Daoy (cell line): ENCODE measurements at places on chromosomes 6 and 20. TPM values are rescaled to one million over a fixed set of nuclear protein-coding genes. Genes with fewer than 3 reads are reported as not detected.
A peak's percentile ranks its signal among the peaks of the same experiment; 100 is the strongest.

DNA sequence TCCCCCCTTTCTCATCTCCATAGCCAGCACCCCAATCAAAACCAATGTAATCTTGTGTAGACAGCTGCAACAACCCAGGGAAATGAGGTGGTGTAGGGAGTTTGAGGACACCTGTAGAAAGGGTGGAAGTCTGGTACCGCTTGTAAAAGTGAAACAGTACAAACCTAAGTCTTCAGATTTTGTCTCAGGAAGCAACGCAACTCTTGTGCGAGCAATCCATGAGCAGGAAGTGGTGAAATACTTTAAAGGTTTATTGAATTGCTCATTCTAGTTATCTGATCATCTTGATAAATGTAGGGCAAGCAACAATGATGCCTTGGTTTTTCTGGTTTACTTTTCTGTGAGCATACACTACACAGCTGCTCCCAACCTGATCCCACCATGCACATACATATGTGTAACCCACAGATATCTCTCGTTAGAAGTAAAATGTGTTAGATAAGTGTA, 71.1 kb upstream of the THEMIS start:
- peak; percentile 65 for DNase-seq

- no peak for DNase-seq
Observed at GRCh38 chr6:105982761-105983540, 103.2 kb upstream of the PRDM1 start.

DNA sequence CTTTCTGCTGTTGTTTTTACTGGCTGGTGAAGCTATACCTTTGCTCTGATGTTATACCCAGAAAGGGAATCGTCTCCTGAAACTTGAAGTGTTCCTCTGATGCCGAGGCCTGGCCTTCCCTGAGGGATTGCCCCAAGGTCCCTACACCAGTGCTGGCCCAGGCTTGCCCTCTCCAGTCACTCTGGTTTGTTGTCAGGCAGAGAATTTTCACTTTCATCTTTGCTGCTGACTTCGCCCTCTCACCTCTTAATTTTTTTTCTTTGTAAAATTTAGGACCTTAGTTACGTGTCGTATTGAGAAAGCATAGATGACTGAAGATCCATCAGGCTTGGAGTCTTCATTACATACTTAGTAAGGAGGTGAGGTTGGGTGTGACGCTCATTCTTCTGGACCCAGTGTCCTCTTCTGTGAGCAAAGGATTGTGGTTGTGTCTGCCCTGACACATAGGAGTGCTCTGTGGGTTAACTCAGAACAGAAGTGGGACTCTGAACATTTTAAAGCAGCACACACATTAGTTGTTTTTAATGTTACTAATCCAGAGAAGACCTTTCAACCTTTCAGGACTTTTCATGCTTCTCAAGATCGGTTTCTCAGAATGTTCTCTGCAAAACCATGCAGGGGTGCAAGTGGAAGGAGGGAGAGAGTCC, 45.4 kb downstream of the TULP4 start:
- no peak for DNase-seq

GRCh38 chr6:16837217-16837972, 76.1 kb upstream of the ATXN1 start:
- DNase-seq = no peak

DNA sequence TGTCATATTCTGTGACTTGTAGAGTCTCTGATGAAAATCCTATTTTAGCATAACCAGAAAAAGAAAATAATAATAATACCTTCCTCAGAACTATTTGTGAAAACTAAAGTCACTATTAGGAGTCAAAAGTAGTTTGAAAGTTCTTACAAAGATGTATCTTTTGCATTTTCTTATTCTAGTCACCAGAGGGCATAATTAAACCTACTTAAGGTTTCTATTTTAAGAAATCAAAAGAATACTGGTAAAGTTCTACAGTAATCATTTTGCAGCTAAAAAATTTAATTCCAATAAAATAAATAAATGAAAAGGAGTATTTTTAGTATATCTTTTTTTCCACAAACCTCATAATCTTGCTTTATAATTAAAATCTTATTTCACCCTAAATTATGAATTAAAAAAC, 28.0 kb upstream of the MCM9 start:
- DNase-seq = no peak

- DNase-seq = no peak
Observed at GRCh38 chr6:153056308-153056707, 53.8 kb upstream of the MTRF1L start.

GRCh38 chr6:94751641-94752329, 825.5 kb upstream of the MANEA start:
- no peak for DNase-seq

DNA sequence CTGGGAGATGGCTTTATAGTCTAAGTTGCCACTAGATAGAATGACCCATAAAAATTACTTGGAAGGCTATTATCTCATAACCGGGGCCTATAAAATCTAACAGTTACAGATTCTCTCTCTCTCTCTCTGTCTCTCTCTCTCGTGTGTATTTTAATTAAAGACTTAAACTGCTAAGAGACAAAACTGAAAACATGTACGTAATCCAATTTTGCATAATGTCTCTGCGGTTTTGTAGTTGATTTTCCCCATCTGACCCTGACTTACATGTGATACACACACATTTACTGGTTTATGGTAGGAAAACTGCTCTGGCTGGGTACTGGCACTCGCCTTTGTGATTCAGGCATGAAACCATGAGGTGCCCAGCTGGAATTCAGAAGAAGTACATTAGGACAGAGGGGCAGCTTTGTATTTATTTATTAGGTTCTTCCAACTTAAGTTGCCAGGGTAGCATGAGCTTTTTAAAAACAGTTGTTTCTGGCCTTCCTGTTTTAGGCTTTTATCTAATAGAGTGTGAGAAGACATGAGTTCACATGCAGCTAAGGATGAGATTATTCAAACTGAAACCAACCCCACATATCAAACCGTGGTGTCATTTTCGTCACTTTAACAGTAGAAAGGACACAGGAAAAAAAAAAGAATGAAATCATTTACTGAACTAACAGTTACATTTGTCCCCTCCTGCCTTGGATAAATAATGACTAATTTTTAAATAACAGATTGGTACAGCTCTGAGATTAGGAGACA, 182.5 kb downstream of the GMPR start:
- DNase-seq = no peak

GRCh38 chr20:54276577-54277169, 68.8 kb downstream of the PFDN4 start:
- DNase-seq = no peak

DNA sequence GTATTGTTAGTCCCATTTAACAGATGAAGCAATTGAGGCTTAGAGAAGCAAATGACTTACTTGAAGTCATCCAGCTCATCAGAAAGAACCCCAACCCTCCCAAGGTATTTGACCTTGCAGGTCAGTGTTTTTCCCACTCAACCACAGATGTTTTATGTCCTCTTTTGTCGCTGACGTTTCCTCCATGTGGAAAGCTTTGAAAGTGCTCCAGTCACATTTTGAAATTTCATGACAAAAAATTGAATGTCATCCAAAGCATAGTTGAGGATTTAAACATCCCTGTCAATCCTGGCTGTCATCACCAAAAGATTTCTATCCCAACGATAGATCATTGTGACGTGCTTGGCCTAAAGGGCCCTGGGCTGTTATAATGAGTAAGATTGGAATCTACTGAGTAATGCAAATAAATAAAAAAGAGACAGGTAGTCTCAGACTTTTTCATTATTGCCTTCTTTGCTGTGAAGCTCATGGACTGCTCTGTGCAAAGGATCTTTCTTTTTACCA, 102.7 kb downstream of the TSHZ2 start:
- peak; percentile 3 for DNase-seq

DNA sequence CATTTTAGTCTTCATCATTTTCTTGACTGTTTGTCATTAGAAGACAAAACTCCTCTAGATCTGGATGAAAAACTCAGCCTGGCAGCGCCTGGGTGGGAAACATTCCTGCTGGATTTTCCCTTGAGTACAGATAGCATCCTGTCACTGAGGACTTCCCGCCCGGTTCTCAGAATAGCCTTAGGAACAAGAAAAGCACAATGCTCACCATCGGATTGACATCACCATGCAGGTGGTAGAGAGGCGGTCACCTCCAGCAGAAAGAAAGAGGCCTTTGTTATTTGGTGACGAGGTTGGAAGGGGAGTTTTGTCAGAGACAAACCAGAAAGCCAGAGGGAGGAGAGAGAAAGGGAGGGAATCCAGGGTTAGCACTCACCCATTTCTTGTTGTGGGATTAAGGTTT, 39.8 kb downstream of the KIF25 start:
- no peak for DNase-seq

- DNase-seq = no peak
Observed at GRCh38 chr6:119848696-119849095, 499.1 kb upstream of the MAN1A1 start.

DNA sequence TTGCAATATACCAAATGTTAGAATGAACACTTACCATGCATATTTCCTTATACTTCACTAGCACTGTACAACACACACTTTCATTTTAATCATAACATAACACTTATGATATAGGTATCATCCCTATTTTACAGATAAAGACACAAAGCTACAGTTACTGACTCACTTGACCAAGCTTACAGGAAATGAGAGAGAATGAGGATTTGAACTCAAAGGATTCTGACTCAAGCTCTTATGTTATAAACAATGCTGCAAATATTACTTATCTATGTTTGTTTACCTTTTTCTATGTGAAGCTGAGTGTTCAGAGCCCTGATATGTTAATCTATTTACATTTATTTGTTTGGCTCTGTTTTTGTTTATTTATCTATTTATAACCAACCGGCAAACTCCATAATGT, 245.4 kb downstream of the PTPRK start:
- peak; percentile 19 for DNase-seq

- DNase-seq = no peak
Observed at GRCh38 chr6:25697537-25698340, 45.7 kb downstream of the SCGN start.

DNA sequence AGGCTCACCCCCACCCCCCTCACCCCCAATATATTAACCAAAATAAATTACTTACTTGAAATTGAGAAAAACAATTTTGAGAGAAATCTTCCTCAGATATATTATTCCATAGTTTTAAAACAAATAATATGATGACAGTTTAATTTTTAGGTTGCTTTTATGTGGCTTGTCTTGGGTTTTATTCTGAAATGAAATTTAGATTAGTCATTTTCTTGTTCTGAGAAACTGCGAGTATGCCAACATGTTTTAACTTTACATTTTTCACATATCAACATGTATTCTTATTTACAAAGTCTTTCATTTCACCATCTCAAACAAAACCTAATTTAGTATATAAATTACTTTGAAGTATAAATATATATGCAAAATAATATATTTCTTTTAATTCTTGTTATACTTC, 11.1 kb downstream of the REV3L start:
- no peak for DNase-seq

- peak; percentile 63 for DNase-seq
Observed at GRCh38 chr6:474453-475185, 83.1 kb downstream of the IRF4 start.

SPDEF gene
- total RNA-seq = not detected in 2 replicates

CST4 gene
- not detected in 2 replicates for total RNA-seq

CRISP2 gene
- 0.23 and 1.1 TPM in 2 replicates for total RNA-seq

TMEM14A gene
- total RNA-seq = 62.4 and 66.7 TPM in 2 replicates

TREML1 gene
- not detected in 2 replicates for total RNA-seq
